IMR-90 (cell line): ENCODE measurements at places on chromosomes 1 and 21. TPM values are rescaled to one million over a fixed set of nuclear protein-coding genes. Genes with fewer than 3 reads are reported as not detected.

DNA sequence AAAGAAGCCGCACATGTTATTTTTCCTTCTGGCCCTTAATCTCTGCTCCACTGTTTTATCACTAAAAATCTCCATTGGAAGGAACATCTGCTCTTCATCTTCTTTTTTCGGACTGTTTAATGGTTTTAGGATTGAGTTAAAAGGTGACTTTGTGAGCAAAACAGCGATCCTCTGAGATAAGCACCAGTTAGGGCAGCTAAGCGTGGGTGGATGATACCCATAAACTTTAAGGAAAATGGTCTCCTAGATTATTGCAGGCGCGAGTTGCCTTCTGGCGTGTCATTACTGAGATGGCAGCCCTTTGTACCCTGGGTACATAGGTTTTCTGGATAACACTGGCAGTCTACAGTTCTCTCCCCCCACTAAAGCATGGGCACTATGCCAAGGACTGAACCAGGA lies 44.0 kb upstream of the HMGB4 start:
- no peak for DNase-seq

Gene DPT
- not detected in 2 replicates for total RNA-seq

DNA sequence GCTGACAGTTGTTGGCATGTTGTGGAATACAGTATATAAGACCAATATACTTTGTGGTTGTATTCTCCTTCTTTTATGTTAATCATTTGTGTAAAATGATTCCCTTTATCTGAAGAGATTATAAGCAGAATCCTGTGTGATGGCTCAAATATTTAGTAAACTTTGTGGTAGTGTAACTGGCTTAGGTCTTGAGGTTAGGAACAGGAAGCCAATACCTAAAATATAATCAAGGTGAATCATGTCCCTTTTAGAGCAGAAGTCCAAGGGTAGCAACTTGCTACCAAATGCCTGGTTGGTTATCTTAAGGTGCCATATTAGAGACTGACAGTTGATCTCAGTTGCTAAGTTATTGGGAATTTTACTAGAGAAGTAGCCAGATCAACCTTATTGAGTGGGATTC lies 398.5 kb upstream of the ADAMTS5 start:
- peak; percentile 76 for DNase-seq

Gene FOXE3
- total RNA-seq = not detected in 2 replicates

Gene WNT2B
- 0.54 and 0.56 TPM in 2 replicates for total RNA-seq

Gene PLD5
- total RNA-seq = not detected in 2 replicates

- DNase-seq = no peak
These were observed at the start of gene WNT4 for GRCh38 chr1:22143065-22144033. Gene WNT4, minus strand, starts transcription at chr1:22143097. Its CDS starts 175 bp downstream, at chr1:22142922.

- no peak for DNase-seq
These were observed 58.1 kb downstream of the NRIP1 start for GRCh38 chr21:15006594-15007230.

DNA sequence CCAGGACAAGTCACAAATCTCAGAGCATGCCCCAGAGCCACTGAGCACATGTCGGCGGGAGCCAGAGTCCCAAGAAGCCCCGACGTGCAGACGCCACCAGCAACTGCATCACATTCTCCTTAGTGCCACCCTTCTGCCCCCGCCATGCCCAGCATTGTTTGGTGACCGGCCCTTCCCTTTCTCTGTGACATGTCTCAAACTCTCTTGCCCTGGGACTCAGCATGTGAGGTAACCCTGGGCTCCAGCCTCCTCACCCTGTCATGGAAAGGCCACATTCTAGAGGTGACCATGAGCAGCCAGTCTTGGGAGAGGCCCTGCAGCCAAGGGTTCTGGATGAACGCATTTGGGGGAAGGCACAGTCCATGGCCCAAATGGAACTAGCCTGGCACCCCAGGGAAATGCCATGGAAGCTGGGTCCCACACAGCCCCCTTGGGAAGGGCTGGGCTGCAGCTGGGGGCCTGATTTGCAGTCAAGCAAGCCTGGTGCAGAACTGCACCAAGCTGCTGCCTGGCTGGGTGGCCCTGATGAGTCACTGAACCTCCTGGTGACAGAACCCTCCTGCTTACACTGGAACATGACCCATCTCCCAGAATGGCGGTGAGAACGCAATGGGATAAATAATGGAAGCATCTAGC lies 94.4 kb downstream of the ITPKB start:
- DNase-seq = peak; percentile 42
